ENCODE measurements at places on chromosomes 5 and 9.

GRCh38 chr9:109907810-109908458, 127.9 kb downstream of the PALM2AKAP2 start:
- DNase-seq = no peak

GRCh38 chr5:139664086-139664693, 16.0 kb downstream of the CXXC5 start:
- no peak for DNase-seq

DNA sequence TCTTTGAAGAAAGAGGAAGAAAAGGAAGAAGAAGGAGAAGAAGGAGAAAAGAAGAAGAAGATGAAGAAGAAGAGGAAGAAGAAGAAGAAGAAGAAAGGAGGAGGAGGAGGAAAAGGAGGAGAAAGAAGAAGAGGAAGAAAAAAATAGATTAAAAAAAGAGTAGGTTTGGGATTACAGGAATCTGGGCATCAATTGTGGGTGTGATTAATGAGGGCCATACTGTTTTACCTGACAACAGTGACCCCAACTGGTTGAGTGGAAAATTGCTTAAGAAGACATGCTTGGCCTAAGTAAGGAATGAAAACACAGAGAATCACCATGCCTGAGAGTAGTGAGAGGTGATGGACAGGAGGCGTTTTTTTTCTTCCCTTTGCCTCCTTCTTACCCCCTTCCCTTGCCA, 114.6 kb downstream of the FAM170A start:
- DNase-seq = no peak

DNA sequence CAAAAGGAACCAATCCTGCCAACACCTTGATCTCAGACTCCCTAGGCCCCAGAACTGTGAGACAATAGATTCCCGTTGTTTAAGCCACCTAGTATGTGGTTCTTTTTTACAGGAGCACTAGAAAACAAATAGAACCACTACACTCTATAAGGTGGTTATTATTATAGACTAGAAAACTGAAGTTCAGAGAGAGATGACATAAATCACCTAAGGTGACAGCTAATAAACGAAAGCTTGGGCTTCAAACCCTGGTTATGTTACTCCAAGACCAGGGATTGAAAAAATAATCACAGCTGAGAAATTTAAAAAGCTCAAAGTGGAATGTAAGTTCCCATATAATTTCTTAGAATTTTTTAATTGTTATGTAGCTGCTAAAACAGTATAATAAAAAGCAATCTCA, 716.2 kb upstream of the DMAC1 start:
- no peak for DNase-seq

- DNase-seq = no peak
Measured at GRCh38 chr9:27929841-27930240, 356.6 kb upstream of the C9orf72 start.

Data from right lobe of liver (tissue), 6 donors.